NCI-H1417 (cell line): ENCODE measurements at places on chromosomes 3 and 15.

GRCh38 chr15:33706173-33706572, 262.1 kb upstream of the CHRM5 start:
- DNase-seq: peak; percentile 4

- DNase-seq: peak; percentile 31
Observed at GRCh38 chr15:95024351-95024750, 793.0 kb downstream of the MCTP2 start.

- DNase-seq: no peak
Observed at GRCh38 chr3:64264501-64265109, 39.3 kb upstream of the PRICKLE2 start.

GRCh38 chr3:59327376-59327808, 277.6 kb upstream of the CFAP20DC start:
- DNase-seq: no peak

DNA sequence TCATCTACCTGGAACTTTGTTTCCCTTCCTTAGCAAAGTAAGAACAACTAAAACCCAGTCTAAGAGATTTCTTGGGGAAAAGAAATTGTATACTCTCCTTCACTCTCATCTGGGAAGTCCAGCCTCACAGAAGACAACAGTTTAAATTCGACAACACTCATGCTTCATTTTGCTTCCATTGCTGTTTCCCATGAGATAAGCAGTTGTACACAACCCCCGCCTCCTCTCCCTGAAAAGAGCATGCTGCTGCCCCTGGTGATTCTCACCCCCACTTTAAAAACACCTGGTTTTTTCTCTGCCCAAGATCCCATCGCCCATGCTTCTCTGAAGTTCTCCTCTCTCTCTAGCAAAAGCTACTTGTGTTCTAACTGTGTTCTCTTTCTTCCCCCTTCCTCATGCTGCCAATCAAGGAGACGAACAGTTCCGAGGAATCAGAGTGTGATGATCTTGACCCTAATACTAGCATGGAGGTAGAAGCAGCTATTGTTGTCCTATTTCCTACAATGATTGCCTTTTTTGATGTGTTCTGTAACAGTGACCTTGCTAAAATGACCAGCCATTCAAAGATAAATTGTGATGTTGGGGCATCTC, 51.1 kb upstream of the UMPS start:
- no peak for DNase-seq

- peak; percentile 12 for DNase-seq
Observed at GRCh38 chr3:71088019-71088708, 495.4 kb downstream of the FOXP1 start.

DNA sequence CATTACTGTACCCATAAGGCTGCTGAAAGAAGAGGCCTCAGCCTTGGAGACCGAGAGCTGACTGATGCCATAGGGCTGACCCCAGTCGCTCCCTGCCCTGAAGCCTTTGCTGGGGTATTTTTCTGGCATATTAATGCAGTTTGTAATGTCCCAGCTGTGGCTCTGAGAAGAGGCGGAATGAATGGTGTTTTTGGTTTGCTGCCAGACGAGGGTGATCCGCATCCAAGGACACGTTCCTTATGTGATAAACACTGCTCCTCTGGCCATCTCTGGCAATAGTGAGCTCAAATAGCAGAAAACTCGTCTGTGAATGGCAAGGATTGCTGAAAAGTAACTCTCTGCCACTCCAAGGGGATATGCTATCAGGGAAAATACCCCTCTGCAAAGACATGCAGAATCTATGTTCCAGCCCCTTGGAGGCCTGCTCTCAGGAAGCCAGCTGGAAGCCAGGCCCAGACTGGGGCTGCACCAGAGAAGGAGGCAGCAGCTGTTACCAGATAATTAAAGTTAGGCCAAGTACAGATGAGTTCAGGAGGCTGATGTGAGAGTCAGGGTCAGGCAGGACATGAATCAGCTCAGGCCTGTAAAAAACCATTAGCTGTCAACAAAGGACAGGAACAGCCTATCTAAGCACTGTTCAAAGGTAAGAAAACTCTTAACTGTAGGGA, 28.9 kb upstream of the KLHL6 start:
- no peak for DNase-seq

DNA sequence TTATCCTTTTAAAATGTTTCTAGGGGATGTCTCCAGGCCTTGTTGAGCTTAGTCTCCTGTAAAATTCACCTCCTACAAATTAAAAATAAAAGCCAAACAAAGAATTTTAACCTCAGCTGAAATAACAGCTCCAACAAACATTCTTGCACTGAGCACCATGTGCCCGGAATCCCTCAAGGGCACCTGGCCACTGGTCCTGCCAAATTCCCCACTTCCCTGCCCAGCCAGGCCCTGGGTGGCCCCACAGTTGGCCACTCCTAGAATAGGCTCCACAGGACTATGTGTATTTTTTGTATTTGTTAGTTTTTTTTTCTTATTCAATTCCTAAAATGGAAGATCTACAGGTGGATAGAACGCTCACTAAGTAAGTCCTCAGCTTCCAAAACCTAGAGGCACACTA, 33.1 kb upstream of the PLA2G4E start:
- no peak for DNase-seq

- DNase-seq: peak; percentile 43
Observed at GRCh38 chr15:65054333-65055200, 9.4 kb downstream of the SLC51B start.

DNA sequence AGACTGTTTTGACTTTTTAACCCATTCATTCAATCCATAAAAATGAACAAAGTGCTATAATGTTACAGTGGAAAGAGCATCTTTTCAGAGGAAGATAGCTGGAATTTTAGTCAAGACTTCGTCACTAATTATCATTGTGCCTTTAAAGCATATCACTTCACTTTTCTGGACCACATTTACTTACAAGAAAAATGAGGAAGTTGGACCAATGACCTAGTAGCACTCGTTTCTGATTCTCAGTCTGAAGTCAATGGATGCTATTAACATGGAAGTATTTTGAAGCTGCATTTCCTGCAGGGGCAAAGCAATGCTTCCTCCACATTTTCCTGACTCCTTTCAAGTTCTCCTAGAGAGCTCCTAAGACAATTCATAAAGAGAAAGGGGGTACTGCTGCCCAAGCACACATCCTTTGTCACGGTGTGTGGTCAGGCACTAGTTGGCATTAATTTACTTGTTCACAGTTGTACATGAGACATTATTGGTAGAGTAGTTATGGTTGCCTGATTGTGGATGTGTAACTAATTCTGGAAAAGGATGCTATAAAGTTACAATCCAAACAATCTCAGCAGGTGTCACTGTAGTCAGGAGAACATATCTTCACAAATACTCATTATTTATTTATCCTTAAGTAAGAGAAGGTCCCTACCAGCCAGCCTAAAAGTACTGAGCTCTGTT, 1049.1 kb downstream of the FHIT start:
- DNase-seq: no peak

GRCh38 chr3:46065294-46065705, 38.0 kb upstream of the XCR1 start:
- peak; percentile 43 for DNase-seq

- DNase-seq: no peak
Observed at GRCh38 chr3:171758109-171758508, 52.2 kb downstream of the PLD1 start.

GRCh38 chr15:96038650-96039049, 291.9 kb upstream of the NR2F2 start:
- DNase-seq: no peak

DNA sequence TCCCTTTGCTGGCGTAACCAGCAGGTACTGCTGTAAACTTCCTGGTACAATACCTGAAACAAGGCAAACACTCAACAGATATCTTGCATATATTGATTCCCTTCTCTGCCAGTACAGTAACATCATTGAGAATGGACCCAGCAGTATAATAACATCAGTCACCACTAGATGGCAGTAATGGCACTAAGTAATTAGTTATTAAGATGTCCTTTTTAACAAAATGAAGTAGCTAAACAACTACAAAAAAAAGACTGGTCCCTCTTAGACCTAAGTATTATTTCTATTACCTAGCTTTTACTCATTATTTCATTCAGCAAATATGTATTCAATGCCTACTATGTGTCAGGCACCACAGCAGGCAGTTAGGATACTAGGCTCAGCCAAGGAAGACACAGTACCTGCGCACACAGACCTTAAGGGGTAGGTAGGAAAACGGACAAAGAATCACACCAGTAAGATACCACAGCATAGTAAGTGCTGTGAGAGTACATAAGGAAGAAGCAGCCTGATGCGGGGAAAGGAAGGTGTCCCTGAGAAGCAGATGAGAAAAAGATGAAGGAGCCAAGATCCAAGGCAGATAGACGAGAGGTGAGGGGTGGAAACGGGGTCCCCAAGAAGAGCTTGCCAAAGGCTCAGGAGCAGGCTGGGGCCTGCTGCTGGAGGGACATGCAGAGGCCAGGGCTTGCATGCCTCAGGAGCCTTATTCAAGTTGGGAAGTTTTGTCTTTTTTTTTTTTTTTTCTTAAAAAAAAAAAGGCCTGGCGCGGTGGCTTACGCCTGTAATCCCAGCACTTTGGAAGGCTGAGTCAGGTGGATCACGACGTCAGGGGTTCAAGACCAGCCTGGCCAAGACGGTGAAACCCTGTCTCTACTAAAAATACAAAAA, 102.7 kb upstream of the CHD2 start:
- DNase-seq: peak; percentile 91
